ENCODE measurements at places on chromosomes 3 and 15.

GRCh38 chr3:105862217-105862616 lies 6.6 kb downstream of the CBLB start:
- no peak for DNase-seq

DNA sequence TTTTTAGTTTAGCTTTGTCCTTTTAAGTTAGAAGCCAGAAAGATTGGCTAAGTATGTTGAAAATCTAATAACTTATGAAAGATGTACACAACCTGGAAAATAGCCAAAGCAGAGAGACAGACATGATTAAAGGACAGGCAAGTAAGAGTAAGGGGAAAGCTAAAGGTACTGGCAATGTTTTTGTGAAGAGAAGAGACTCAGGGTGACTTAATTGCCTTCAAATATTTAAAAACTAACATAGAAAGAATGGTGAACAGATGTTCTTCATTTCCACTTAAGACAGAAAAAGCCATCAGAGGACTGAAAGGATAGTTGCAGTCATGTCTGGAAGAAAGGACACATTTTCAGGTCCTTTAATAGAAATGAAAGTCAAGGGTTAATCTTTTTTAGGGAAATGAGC lies 68.8 kb downstream of the ZNF385D start:
- DNase-seq: no peak

DNA sequence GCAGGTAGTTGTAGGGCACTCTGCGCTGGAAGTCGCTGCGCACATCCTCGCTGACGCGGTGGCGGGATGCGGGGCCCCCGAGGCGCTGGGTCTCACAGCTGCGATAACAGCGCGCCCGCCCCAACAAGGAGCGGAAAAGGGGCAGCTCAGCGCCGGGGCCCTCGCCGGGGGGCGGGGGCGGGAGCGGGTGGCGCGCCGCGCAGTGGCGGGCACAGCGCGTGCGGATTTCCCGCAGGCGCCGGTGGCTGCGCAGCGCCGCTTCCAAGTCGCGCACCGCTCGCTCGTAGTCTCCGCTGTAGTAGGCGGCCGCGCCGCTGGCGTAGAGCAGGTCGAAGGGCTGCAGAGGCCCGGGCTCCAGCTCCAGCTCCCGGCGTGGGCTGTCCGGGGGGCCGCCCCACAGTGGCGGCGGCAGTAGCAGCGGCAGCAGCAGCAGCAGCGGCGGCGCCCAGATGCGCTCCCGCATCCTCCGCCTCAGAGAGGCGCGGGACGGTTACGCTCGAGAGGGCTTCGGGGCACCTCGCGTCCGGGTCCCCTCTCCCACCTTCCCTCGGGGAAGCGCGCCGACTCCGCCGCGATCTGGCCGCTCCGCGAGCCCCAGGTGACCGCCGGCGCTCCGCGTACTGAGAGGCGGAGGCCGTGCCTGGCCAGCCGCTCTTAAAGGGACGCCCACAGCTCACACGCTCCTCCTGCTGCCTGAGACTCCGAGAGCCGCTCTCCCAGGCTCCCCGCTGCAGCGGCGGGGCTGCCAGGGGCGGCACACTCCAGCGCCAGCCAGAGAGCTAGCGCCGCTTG lies at the start of gene P3H2:
Gene P3H2, minus strand, starts transcription at position 629 of the 792 bp plus-strand sequence. Its CDS starts 166 bp downstream, at position 463.
- DNase-seq: peak; percentile 81

GRCh38 chr3:148205977-148206376 lies 491.7 kb upstream of the AGTR1 start:
- DNase-seq: no peak

GRCh38 chr3:113275258-113275556 lies 63.9 kb downstream of the BOC start:
- no peak for DNase-seq

DNA sequence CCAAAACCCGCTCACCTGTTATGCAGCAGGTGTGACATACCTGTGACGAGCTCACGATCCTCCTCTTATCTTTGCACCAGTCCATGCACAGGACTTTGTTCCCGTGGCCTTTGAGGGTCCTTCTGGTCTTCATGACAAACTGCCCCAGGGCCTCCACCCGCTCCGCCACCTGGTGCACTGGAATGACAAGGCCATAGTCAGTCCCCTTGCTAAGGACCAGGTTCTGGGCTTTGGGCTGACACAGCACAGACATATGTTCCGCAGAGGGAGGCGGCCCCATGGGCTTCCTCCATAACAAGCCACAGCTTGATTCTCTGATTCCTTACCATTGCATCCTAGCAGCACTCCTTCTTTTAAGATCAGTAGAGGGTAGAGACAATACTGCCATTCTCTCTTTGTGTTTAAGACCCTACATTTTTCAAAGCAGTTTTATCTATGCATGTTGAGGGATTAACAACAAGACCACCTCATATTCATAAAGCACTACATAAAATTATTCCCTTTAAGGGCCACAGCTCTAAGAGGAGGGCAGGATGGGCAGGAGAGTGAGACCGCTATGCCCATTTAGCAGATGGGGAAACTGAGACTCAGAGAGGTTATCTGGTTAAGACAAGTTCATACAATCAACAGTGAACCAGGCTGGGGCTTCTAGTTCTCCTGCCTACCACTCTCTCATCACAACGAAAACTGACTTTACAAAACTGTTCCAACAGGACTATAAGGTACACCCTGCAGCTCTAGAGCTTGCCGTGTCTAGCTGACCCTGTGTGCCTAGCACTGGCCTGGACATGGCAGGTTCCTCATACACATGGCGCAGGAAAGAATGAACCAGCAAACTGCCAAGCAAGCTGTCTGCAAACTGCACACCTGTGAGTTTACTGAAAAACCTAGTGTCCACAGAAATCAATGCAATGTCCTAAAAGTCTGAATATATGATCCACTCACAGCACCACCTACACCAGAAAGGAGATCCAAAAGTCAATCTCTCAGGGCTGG lies 37.0 kb downstream of the GNB5 start:
- no peak for DNase-seq

DNA sequence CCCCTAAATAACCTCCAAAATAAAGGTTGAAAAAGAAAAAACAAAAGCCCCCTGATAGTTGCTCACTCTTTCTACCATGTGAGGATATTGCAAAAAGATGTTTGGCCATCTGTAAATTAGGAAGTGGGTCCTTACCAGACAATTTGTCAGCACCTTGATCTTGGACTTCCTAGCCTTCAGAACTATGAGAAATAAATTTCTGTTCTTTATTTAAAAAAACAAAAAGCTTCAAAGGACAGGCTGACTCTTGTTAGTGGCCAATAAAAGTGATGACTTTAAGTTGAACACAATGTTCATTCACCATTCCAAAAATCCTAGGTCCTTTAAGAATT lies 103.5 kb downstream of the CBLB start:
- DNase-seq: no peak

DNA sequence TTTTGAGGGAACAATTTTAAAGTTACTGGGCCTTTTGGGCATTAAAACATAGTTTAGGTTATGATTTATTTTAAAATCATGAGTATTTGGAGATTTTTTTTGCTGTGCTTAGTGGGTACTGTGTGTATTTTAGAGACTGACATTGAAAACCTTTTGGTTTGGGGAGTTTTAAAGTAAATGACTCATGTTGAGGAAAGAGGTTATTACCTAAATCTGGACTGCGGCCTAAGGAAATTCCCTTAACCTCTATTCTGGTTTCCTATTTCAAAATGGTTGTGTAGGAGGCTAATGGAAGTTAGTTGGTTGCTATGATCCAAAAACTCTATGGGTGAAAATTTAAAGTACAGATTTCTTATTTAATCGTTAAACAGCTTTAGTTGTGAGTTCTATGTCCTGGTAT lies 57.3 kb upstream of the DPH6 start:
- DNase-seq: no peak

- DNase-seq: no peak
These were observed 112.3 kb downstream of the WDR76 start for GRCh38 chr15:43939070-43939469.

GRCh38 chr3:19932422-19932821 lies 1.6 kb downstream of the EFHB start:
- DNase-seq: no peak

- DNase-seq: no peak
These were observed 122.8 kb downstream of the TAFA4 start for GRCh38 chr3:68809596-68809995.

DNA sequence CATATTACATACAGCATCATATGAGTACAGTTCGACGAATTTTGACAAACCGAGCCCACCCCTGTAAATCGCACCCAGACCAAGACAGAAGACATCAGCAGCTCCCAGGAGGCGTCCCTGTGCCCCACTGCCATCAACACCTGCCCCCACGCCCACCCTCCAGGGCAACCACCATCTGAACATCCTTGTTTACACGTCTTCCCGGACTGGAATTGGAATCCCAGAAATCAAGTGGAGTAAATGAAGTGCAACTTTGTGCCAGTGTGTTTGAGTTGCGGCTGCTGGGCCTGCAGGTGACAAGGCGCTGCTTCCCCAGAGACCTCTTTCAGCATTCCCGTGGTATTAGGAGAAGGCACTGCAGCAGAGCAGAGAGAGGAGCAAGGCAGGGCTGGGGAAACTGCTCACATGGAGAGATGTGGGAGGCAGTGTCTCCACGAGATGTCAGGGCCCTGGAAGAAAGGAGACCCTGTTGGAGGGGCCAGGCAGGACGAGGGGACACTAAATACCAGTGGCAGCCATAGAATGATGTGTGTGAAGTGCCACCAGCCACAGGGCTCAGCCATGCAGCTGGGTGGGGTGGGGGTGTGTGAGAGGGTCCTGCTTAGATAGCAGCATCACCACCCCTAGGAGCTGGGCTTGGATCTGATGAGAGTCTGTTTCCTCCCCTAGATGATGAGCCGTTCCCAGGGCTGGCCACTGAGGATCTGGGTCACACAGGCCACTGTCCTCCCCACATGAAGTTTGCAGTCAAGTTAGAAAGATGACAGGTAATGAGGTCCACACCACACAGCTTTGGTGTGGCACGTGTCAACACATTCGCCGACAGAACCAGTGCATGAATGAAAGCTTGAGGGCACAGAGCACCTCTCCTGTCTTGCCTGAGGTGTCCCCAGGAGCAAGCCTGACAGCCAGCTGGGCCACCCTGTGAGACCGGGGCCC lies 33.4 kb upstream of the PCSK6 start:
- DNase-seq: no peak

GRCh38 chr3:133871368-133872090 lies 24.2 kb downstream of the RAB6B start:
- no peak for DNase-seq

DNA sequence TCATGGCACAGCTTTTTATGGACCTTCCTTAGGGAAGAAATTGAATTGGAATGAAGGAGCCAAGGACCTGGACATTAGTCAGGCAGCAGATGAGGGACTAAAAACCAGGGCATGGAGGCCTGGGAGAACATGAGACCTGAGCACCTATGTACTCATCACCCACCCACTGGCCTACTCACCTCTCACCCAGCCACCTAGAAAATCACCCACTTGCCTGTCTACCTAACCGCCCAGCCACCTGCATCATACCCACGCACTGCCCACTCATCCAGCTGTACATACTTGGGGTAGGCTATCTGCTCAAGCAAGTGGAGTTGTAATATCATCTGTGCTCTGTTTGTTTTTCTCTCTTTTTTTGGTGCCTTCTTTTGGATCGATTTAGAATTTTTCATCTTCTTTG lies 65.3 kb upstream of the SLCO2A1 start:
- DNase-seq: no peak

- no peak for DNase-seq
These were observed 25.8 kb upstream of the SCAANT1 start for GRCh38 chr3:63937661-63938651.

- DNase-seq: no peak
These were observed 20.2 kb upstream of the TM4SF18 start for GRCh38 chr3:149353581-149354184.

- no peak for DNase-seq
These were observed 66.2 kb downstream of the SSR3 start for GRCh38 chr3:156488767-156489166.

- no peak for DNase-seq
These were observed 616.8 kb downstream of the TAFA4 start for GRCh38 chr3:68315546-68315945.

- no peak for DNase-seq
These were observed 367.9 kb downstream of the ZIC4 start for GRCh38 chr3:147038481-147038880.

DNA sequence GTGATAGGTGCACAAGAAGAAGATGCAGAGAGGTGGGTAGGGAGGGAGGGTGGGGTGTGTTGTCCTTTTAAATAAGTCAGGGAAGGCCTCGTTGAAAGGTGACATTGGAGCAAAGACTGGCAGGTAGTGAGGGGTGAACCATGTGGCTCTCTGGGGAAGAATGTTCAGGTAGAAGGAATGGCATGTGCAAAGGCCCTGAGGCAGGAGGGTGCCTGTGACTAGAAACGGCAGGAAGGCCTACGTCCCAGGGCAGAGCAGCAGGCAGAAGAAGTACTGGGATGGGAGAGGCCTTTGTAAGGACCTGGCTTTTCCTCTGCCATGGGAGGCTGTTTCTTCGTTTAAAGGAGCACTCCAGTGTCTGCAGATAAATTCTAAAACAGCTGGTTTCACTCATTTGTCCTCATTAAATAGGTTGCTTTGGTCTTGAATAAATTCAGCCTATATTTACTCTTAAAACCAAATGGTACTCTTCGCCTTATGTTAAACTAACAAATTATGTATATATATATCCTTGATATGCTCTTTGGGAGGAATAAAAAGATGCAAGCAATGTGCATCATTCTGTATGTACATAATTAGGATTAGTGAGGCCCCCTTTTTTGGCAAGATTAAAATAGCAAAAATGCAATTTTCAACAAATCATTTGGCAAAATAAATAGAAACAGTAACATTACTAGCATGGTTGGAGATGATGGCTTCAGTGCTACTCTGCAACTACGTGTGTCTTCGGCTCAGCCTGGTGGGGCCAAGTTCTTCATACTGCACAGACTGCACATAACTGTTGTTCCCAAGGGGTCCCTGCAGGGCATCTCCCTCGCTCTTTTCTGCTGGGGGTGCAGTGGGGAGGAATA lies 151.4 kb downstream of the KLF13 start:
- no peak for DNase-seq

GRCh38 chr3:185401319-185401955 lies 38.5 kb downstream of the MAP3K13 start:
- DNase-seq: no peak

DNA sequence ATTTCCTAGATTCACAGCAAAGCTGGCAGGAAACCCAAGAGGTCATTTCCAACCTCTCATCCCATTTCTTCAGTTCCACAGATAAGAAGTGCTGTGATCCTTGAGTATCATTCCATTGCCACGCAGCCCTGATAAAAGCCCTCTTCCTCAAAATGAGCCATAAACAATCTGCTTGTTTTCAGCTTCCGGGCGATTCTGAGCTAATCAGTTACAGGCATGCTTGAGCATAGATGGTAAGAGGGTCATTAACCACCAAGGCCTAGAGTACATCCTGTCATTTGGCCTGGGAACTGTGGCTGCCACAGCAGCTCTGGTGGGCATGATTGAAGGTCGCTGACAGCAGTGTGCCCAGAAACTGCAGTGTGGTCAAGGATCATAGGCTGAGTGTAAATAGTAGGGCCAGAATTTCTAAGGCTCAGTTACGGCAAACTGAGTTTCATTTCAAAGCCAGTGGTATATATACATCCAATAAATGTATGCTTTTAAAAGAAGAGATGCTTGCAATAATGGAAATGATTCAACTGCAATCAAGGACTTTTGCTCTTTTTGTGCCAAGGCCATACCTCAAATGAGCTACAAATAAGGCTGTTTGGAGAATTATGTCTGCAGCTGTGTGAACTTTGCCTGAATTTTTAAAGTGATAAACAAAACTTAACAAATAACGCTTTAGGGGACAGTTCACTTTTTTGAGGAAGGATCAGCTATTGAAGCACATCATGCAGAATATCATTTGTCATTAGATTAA lies 47.3 kb downstream of the P3H2 start:
- DNase-seq: no peak

Measured in nucleus accumbens (tissue), 56 donors.